ENCODE measurements at places on chromosomes 11 and 22.

- no peak for DNase-seq
Observed at GRCh38 chr11:77223797-77224196, 77.7 kb downstream of the GDPD4 start.

- DNase-seq, result no peak
Observed at GRCh38 chr22:45448431-45448830, 34.9 kb downstream of the RIBC2 start.

DNA sequence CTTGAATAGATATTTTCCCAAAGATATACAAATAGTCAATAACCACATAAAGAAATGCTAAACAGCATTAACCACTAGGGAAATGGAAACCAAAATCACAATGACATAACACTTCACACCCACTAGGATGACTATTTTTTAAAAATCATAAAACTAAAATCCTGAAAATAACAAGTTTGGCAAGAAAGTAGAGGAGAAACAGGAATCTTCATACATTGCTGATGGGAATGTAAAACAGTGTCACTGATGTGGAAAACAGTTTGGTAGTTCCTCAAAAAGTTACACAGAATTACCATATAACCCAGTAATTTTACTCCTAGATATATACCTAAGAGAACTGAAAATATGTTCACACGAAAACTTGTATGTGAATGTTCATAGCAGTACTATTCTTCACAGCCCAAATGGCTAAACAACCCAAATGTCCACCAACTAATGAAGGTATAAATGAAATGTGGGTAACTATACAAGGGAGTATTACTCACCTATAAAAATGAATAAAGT lies 12.5 kb downstream of the PICALM start:
- DNase-seq, result no peak

- no peak for DNase-seq
Observed at GRCh38 chr11:112614605-112615004, 346.6 kb upstream of the NCAM1 start.

DNA sequence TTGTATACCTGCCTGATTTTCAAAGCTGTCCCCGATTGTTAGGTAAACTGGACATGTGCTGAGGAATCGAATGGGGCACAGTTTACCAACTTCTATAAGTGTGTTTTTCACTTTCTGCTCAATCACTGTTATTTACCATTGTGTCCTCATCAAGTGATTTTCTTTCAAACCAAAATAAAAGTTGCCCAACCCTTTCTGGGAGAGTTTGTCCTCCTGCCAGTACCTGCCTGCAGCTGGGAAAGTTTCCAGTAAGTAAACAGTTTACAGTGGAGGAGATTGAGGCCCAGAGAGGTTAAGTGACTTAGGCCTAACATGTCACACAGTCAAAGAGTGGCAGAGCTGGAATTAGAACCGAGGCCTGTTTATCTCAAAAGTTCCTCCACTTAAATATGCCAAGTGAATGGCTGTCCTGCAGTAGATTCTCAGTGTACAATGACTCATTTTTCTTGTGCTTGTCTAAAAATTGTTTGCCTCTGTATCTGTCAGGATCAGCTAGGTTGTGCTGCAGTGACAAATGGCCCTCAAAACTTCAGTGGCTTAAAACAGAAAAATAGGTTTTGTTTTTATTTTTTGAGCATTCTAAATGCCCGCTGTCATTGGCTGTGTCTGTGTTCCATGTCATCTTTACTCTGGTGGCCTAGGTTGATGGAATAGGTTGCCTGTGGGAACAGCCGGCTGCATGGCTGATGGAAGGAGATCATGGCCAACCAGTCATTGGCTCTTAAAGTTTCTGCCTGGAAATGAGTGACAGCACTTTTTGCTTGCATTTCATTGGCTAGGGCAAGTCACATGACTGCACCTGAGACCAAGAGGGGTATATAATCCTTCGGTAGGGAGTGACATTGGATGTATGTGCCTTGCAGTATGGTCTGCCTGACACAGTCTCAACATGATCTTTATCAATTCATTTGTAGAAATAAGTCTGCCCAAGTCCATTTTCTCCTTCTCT lies 61.8 kb upstream of the CRYBB3 start:
- no peak for DNase-seq

- DNase-seq, result peak; percentile 18
Observed at GRCh38 chr11:94544646-94545263, 1.0 kb downstream of the FUT4 start.

- DNase-seq, result no peak
Observed at GRCh38 chr11:119340335-119341221, at the start of gene C1QTNF5. Gene C1QTNF5, minus strand, starts transcription at chr11:119340883. Its CDS starts 486 bp downstream, at chr11:119340397.

DNA sequence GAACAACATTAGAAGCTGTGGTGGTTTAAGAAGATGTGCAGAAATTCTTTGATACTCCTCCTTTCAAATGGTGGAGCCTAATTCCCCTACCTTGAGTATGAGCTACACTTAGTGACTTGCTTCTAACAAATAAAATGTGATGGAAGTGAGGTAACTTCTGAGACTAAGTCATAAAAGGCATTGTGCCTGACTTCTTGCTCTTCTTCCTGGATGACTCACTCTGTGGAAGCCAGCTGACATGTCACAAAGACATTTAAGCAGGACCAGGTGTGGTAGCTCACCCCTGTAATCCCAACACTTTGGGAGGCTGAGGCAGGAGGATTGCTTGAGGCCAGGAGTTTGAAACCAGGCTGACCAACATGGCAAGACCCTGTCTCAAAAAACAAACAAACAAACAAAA lies 3.9 kb upstream of the PLA2G3 start:
- DNase-seq, result peak; percentile 42

DNA sequence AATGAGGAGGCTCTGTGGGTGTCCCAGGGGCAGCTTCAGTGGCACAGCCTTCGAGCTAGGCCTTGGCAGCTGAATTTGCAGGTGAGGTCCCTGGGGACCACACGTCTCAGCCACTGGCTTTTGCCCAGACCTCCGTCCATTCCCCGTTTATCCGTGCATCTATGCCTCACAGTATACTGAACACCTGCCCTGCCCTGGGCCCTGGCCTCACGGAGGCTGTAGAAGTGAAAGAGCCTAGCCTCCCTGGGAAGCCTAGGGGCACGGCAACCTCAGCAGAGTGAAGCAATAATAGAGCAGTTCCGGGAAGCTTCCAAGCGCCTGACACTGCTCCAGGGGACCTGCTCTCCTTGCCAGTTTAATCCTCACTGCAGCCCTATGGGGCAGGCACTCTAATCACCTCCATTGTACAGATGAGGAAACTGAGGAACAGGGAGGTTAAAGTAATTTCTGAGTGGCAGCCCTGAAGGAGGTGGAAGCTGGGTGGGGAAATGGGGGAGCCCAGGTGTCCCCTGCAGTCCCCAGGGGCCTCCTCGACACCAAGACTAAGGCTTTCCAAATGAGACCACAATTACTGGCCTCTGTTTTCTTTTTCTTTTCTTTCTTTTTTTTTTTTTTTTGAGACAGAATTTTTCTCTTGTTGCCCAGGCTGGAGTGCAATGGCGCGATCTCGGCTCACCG lies 2.7 kb upstream of the NFAM1 start:
- no peak for DNase-seq

DNA sequence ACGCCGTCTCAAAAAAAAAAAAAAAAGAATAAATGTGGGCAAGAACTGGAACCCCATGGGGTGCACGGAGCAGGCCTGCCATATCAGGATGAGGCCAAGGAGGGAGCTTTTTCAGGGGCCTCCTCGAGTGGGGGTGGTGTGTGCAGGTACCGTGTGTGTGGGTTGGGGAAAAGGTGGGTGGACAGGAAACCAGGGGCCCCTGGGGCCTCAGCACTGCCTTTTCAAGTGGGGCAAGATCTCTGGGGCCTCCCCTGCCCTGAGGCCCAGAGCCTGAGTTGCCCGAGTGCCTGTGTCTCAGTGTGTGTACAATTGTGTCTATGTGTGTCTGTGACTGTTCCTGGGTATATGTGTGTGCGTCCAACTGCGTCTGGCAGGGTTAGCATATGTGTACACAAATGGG lies 23.8 kb downstream of the TEF start:
- DNase-seq, result no peak

GRCh38 chr11:10307022-10307399 lies 2.1 kb downstream of the ADM start:
- no peak for DNase-seq

- no peak for DNase-seq
Observed at GRCh38 chr11:126460417-126461095, 105.1 kb downstream of the ST3GAL4 start.

GRCh38 chr11:119375337-119376196 lies 5.9 kb downstream of the USP2 start:
- DNase-seq, result no peak

DNA sequence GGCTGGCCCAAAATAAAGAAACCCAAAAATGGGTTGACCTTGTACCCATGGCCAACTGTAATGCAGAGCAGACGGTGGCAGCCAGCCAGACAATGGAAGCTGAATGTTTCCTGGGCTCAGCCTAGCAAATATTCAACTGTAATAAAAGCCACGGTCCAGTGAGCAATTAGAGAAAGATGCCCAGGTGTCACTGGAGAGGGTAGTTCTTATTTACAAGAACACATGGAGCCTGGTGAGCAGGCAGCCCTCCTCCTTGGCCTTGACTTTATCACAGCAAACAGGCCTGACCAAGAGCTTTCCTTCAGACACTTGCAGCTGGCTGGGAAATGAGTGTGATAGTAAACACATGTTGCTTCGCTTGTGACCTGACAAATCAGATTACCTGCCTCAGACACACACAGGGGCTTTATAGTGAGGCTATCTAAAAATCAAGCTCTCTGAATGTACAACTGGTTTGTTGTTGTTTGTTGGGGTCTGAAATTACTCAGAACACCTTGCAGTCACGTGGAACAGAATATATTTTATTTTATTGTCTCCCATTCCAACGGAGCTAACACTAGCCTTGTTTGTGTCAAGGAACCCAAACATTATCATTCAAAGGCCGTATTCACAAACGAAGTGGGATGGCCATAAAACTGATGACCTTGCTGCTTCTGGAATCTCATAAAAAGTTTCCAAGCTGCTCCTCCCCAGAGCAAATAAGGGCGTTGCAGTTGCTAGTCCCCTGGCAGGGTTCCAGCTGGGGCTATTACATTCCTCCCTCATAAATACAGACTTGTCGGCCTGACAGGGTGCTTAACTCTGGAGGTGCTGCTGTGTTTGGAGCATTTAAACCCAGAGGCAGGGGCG lies 161.1 kb downstream of the BBOX1 start:
- peak; percentile 43 for DNase-seq

- DNase-seq, result no peak
Observed at GRCh38 chr11:122807731-122808477, 30.4 kb upstream of the CRTAM start.

DNA sequence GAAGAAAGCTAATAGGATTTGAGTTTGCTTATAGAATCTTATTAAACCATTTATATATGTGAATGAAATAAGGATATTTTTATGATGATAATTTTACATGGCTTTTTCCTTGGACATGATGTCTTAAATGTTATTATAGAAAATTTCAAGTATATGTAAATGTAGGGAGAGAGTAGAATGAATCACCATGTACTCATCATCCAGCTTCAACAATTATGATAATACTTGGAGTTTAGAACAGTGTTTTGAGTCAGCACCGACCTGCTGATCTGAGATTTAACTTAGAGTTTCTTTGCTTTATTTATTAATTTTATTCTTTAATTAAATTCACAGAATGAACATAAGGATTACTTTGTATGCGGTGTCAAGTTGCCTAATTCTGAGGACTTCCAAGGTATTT lies 193.5 kb downstream of the UVRAG start:
- peak; percentile 4 for DNase-seq

DNA sequence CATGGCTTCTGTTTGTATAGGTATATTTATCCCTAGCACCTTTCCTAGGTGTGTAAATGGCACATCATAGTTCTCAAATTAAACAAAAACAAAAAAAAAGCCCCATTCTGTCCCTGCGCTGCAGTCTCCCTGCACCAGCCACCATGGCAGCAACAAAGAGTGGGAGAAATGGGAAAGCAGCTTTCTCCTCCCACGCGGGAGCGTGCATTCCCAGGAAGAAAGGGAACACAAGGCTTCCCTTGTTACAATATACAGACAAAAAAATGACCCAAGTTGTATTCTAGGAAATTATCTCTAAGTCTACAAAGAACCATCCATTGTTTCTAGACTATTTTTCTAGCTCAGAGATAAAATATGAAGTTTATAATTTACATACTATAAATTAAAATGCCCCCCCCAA lies 16.1 kb upstream of the TMPRSS5 start:
- no peak for DNase-seq

DNA sequence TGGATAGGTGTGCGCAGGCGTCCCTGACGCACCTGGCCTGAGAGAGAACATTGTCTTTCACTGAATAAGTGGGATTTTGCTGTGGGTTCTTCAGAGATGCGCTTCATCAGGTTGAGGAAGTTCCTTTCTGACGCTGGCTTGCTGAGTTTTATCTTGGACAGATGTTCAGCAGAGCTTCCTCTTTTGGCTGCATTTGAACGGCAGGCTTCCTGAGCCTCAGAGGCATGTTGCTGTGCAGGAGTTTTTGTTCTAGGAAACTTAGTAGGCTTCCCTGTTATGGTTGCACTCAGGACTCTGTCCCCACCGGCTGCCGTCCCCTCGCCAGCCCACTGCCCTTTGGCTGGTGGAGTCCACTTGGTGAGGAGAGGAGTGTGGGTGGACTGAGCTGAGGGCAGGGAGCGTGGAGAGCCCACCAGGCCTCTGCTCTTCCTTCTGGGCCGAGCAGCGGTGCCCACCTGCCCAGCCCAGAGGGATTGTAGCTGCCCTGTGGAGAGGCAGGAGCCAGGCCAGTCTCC lies 17.2 kb downstream of the FRMD8 start:
- no peak for DNase-seq

DNA sequence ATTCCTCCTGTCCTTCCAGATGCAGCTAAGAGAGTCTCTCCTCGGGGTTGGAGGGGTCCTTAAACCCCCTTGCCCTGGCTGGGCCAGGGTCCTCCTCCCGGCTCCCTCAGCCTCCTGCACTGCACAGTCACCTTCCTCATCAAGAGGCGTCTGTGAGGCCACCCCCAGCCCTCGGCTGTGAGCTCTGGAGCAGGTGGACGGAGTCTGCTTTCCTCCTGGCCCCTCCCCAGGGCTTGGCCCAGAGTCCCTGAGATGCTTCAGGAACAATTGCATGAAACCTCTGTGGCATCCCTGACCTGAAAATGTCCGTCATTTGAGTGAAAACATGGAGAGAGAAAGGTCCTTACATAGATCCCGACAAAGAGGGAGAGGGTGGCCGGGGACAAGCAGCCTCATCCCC lies 6.7 kb upstream of the FGF3 start:
- no peak for DNase-seq

GRCh38 chr11:47981667-47982404 lies 1.5 kb downstream of the PTPRJ start:
- no peak for DNase-seq

DNA sequence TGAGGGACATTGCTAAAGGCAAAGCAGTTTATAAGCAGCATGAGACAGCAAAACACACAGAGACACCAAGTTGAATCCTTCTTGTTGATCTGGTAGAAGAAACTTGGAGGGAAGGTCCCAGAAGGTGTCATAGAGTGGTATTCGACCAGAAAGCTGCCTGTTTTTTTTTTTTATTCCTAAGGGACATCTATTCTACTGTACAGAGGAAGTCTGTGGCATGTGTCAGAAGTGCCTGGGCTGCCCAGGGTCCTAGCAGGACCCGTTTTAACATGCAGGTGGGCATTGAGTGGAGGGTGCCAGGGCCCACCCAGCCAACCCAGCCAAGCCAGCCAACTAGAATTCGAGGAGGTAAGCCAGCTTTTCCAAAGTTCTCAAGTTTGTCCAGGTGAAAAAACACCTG lies 68.0 kb upstream of the ATXN10 start:
- no peak for DNase-seq
